ENCODE measurements at places on chromosomes 11 and 22. TPM values are rescaled to one million over a fixed set of nuclear protein-coding genes. Genes with fewer than 3 reads are reported as not detected.
A peak's percentile ranks its signal among the peaks of the same experiment; 100 is the strongest.

Gene USH1C
- 0.78 TPM for total RNA-seq

Gene FAM181B
- 0.13 TPM for total RNA-seq

Gene SMIM35
- total RNA-seq = not detected

Gene ASCL2
- 0.11 TPM for total RNA-seq

Gene NCF4
- total RNA-seq = 7.1 TPM

Gene XKR3
- not detected for total RNA-seq

Gene KCTD17
- 8.9 TPM for total RNA-seq

Gene IL10RA
- total RNA-seq = 6.2 TPM

Gene MRGPRX4
- not detected for total RNA-seq

Gene ZNF70
- 2.8 TPM for total RNA-seq

Gene SCGB1A1
- not detected for total RNA-seq

Gene NNMT
- 29.8 TPM for total RNA-seq

Gene MRGPRG
- total RNA-seq = not detected

Gene OR6A2
- not detected for total RNA-seq

Gene HTR3A
- total RNA-seq = not detected

DNA sequence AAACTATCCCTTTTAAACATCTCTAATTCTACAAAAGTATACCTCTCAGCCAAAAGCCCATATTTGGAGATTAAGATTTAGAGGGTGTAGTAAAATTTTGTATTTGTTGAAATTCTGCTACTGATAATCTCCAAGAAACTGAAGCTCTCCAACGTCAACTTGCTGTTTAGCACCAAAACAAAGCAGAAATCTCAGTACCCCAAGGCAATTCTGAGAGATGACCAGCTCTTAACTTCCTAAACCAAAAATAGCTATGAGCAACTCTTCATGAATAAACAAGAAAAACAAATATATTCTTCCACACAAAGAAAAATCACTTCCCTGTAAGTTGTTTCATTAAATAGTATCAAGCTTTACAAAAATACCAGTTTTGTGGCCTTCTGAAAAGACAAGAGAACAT lies 13.3 kb downstream of the RRAS2 start:
- DNase-seq = no peak

DNA sequence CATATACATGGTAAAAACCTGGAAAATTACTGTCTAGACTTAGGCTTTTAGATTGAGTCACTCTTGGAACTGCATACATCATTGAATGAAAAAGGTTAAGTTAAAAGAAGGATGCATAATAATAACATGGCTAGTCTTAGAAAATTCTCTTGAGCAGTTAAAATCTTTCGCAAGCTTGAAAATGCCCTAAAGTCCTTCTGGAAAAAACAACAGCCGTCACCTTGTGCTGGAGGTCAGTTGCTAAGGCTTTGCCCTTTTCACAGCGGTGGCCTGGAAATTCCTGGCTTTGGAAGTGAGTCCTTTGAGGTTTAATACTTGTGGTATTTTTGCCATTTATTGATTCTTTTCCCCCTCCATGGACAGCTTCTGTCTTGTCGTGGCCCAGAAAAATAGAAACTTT lies 17.4 kb upstream of the FBLN1 start:
- DNase-seq = no peak

DNA sequence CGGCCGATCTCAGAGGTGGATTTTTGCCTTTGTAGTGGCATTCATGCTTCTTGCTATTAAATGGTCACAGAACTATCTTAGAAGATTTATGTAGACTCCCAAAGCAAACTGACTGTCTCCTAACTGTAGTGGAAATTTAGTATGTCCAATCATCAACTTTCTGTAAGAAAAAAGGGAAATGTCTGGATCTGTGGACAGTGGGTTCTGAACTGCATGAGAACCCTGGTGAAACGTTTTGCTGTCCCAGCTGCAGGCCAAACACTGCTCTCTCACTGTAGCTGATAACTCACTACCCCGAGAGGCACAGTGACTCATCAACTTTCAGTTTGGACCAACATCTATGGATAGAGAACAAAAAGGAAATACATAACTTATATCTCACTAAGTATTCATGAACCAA lies 387.1 kb downstream of the SOX6 start:
- DNase-seq = peak; percentile 70

DNA sequence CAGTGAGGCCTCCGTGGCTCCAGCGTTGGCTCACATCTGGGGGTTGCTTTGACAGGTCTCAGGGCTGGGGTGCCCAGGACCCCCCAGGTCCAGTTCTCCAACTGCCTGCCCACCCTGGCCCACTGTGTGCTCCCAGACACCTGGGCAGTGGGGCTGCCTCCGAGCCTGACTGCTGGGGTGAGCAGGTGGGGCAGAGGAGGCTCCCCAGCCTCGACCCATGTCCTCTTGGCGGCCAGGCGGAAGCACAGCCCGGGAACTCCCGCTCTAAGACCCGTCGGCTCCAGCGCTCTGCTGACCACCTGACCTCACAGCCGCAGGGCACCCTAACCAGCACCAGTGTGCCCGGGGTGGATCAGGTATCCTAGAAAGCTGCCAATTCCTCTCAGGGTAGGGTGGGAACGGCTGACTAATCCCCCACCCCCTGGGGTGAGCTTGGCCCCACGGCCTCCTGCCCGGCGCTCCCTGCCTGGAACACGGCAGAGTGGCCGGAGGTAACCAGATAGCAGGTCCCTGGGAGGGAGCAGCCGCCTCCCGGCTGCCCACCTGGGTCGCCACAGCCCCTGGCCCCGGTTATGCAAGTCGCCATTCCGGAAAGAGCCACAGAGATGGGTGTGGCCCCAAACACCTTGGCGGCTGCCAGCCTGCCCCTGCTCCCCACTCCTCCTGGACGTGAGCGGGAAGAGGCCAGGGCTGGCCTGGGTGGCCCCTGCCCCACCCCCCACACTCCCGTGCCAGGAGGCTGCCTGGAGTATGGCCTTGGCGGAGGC lies 19.2 kb upstream of the MUC5B start:
- peak; percentile 32 for DNase-seq

- peak; percentile 64 for DNase-seq
Measured at GRCh38 chr22:43148581-43148980, 2.8 kb upstream of the TSPO start.

DNA sequence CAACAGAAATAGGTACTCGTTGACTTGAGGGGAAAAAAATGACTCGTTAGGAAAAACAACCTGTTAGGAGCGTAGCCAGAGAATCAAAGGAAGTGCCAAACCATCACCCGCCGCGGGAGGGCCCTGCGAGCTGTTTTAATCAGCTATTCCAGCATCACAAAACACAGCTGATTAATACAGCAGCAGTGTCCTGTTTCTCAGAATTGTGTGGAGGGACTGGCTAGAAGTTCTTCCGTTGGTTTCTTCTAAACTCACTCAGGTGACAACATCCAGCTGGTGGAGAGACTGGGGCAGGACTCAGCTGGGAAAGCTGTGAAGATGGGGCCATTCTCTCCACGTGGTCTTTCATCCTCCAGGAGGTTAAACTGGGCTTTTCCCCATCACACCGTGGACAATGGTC lies 28.0 kb downstream of the HSPA8 start:
- DNase-seq = no peak

DNA sequence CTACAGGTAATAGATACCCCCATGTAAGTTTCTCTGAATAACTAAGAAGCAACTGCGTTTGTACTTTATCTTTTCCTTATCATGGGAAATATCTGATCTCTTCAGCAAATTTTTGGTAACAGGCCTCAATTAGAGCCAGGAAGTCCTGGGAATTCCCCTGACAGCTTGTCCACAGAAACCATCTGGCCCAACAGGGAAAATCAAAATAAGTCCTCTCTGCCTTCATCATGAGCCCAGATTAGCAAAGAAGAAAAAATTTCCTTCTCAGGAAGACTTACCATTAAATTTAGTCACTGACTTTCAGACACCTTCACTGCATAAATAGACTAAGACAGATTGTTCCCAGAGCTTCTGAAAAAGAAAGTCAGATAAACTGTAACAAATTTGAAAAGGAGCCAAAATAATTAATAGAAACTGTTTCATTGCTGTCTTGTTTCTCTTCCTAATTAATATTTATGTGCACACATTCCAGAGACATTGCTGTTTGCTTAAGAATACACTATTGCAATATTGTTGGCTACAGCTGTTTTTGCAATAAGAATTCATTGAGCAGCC lies 278.1 kb upstream of the FAT3 start:
- DNase-seq = no peak

DNA sequence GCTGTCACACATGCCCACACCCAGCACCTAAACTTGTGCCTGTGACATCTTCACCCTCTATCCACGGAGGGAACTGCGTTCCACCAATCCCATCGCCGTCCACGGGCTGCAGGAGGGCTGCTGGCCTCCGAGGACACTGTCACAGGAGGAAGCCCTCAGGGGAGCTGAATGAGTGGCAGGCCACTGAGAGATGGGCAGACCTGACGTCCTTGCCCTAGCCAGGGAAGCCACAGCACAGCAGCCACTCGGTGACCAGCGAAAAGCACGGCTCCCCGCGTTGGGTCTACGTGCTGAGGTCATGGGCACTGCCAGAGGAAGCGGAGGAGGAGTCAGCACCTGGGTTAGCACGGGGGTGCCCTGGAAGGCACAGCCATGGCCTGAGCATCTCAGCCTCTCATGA lies 50.5 kb downstream of the IGSF9B start:
- DNase-seq = no peak

GRCh38 chr22:46418827-46419226 lies 83.3 kb downstream of the TRMU start:
- DNase-seq = no peak

DNA sequence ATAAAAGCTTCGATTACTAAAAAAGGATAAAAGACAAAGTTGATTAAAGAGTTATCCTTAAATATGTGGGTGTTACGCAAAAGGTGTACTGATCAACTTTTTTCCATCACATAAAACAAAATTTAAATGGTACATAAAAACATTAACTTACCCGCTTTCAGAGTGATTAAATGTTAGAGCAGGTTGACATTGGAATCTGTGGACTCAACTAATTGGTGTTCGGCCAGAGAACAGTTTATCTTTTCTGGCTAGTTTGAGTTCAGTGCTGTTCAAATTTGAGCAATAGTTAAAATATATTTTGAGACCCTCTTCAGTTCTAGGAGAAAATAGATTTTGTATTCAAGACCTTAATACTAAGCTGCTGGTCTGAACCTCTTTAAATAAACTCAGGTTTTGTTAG lies 56.1 kb downstream of the ATM start:
- no peak for DNase-seq

DNA sequence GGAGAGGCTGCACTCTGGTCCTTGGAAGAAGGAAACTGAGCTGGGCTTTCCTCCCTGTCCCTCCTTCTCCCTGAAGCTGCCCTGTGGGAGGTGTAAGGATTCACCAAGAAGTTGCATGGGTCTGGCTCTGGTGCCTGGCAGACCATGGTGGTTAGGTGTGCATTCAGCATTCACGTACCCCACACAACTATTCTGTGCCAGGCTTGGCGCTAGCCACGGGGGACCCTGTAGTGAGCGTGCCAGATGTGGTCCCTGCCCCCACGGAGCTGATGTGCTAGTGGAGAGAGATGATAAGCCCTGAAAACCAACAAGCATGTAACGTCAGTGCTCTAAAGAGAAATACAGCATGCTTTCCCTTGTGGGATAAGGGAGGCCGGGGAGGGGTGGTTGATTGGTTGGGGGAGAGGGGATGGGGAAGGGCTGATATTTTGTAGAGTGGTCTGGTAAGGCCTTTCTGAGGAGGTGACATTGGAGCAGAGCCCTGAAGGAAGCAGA lies 48.9 kb downstream of the CD82 start:
- peak; percentile 26 for DNase-seq

DNA sequence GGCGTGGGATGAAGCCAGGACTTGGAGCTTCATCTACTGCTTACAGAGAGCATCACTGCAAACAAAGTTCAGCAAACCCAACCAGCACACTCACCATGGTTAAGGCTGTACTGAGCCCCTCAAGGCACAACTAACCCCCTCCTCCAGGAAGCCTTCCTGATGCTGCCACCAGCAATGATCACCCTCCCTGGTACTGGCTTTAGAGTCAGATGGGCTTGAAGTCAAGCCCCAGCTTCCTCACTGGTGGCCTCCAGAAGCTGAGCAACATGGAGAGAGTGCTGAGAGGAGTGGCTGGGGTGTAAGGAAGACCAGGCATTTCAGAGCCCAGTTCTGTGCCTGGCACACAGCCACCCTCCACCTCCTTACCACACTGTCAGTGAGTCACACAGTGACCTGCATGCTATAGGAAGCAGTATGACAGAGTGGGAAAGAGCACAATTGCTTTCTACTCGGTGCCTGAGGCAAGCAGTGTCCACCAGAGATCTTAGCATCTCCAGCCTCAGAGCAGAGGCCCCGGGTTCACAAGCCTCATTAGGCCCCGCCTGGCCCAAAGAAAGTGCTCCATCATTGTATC lies 24.7 kb upstream of the BAIAP2L2 start:
- DNase-seq = no peak

- DNase-seq = no peak
Measured at GRCh38 chr11:71962428-71963038, 33.7 kb downstream of the RNF121 start.

DNA sequence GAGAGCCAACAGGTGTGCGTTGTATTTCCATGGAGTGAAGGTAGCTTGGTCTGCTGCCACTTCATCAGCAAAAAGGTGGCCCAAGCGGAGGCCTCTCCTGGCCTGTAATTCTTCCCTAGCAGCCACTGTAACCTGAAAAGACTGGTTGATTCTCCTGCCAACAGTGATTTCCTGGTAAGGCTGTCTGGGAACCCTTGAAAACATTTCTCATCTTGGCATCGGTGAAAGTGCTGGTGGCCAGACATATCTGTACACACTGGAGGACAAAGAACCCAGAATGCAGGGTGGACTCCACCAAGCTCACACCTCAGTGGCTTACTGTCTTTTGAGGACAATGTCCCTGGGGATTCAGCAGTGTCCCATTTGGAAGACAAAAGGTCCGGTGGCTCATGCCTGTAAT lies 128.0 kb downstream of the TRIM29 start:
- no peak for DNase-seq

- DNase-seq = no peak
Measured at GRCh38 chr11:74212533-74212932, 41.4 kb downstream of the PPME1 start.

DNA sequence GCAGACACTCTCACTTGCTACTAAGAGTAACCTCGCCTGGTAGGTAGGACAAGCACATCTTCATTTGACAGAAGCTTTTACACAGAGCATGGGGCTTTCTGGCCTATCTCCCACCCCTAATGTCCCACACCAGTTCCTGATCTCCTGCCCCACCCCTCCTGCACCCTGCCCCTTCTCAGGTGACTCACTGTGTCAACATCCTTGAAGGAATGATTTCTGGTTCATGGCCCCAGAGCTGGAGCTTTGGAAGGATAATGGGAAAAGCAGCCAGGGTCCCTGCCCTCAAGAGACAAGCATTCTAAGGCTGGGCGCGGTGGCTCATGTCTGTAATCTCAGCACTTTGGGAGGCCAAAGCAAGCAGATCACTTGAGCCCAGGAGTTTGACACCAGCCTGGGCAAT lies 47.2 kb downstream of the LRFN4 start:
- no peak for DNase-seq

- DNase-seq = no peak
Measured at GRCh38 chr22:40487663-40488249, 117.4 kb downstream of the SGSM3 start.

DNA sequence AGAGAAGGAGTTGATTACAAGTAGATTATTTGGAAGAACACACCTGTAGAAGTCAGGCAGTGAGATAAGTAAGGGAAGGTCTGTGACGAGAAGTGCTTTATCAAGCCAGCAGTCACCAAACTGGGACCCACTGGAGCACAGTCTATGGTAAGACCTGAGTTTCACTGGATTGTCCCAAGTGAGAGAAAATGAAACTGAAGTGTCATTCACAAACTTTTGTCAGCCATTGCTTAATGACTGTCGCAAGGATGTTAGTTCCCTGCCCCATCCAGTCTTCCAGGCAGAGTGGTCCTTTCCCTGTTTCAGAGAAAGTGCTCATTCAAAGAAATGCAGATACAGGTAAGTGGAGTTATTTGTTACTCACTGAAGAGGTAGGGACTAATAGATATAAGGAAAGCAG lies 728.0 kb upstream of the TENM4 start:
- no peak for DNase-seq

GRCh38 chr11:105032495-105032894 lies 2.4 kb downstream of the CASP1 start:
- DNase-seq = no peak
